ENCODE measurements at places on chromosomes 4 and X. TPM values are rescaled to one million over a fixed set of nuclear protein-coding genes. Genes with fewer than 3 reads are reported as not detected.

The TASL gene
- total RNA-seq = 1.5 TPM

The EMCN gene
- total RNA-seq = not detected

The FOXR2 gene
- not detected for total RNA-seq

The SH3RF1 gene
- total RNA-seq = 1.4 TPM

The KLHL4 gene
- total RNA-seq = 0.28 TPM

The NALF2 gene
- total RNA-seq = 0.42 TPM

The ATP5ME gene
- total RNA-seq = 284 TPM
